ENCODE measurements at places on chromosomes 5 and 9.

DNA sequence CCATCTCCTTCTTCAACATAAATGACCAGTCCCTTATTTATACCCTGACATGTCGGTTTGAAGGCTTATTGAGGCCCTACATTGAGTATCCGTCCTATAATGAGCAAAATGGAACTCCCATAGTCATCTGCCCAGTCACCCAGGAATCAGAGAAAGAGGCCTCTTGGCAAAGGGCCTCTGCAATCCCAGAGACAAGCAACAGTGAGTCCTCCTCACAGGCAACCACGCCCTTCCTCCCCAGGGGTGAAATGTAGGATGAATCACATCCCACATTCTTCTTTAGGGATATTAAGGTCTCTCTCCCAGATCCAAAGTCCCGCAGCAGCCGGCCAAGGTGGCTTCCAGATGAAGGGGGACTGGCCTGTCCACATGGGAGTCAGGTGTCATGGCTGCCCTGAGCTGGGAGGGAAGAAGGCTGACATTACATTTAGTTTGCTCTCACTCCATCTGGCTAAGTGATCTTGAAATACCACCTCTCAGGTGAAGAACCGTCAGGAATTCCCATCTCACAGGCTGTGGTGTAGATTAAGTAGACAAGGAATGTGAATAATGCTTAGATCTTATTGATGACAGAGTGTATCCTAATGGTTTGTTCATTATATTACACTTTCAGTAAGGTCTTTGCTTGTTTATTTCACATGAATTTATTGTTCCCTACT lies 38.2 kb upstream of the BTNL3 start:
- DNase-seq, result no peak

- DNase-seq, result no peak
Measured at GRCh38 chr5:77117161-77117560, 30.1 kb upstream of the ZBED3 start.

GRCh38 chr9:78463750-78464149 lies 166.8 kb downstream of the PSAT1 start:
- DNase-seq, result no peak

DNA sequence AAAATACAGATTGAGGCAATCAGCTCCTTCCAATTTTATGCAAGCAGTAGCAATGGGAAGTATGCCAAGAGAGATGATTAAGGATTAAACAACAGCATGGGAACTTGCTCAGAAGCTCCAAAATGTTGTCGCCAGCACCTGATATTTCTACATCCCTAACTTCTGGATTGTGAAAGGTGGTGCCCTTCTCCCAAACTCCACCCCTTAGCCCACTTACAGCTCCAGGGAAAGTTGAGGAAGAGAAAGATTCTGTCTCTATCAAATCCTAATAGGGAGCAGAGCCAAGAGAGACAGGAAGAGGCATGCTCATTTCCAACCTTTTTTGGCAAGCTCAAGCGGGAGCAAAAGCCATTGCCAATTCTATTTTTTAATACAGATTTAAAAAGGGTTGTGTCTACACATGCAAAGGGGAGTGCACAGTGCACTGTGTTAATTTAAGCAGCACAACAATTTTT lies 92.4 kb upstream of the NR3C1 start:
- no peak for DNase-seq

- DNase-seq, result no peak
Measured at GRCh38 chr5:163874431-163874830, 369.0 kb downstream of the MAT2B start.

DNA sequence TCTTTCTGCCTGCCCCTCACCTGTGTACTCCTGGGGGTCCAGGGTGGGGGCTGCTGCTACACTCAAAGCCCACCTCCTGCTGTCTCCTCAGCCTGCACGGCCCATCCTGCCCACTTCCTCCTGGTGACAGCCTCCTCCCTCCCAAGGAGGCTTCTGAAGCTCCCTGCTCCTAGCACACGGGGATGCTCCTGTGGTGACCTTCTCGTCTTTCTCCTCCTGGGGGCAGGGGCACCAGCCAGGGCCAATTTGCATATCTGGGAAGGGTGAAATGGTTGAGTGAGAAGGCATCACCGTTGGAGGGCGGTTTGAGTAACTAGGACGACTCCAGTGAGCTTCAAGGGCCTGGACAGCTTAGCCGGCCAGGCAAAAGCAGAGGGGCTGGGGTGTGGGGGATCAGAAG lies 51.9 kb upstream of the COL5A1 start:
- DNase-seq, result no peak

GRCh38 chr9:106535439-106535838 lies 327.5 kb upstream of the ZNF462 start:
- no peak for DNase-seq

GRCh38 chr9:110257097-110257841 lies 962 bp upstream of the TXN start:
- no peak for DNase-seq

- no peak for DNase-seq
Measured at GRCh38 chr5:41522193-41522786, 11.9 kb upstream of the PLCXD3 start.
